ENCODE measurements at places on chromosomes 7 and 10.

- DNase-seq: no peak
These were observed 919.8 kb upstream of the C7orf33 start for GRCh38 chr7:147670759-147671158.

- no peak for DNase-seq
These were observed 115.6 kb upstream of the RNF32 start for GRCh38 chr7:156524818-156525597.

- no peak for DNase-seq
These were observed 23.3 kb downstream of the AQP1 start for GRCh38 chr7:30934732-30935568.

- no peak for DNase-seq
These were observed 8.7 kb upstream of the DPYSL4 start for GRCh38 chr10:132178046-132178445.

GRCh38 chr7:37341033-37341630 lies 107.5 kb downstream of the ELMO1 start:
- DNase-seq: no peak

DNA sequence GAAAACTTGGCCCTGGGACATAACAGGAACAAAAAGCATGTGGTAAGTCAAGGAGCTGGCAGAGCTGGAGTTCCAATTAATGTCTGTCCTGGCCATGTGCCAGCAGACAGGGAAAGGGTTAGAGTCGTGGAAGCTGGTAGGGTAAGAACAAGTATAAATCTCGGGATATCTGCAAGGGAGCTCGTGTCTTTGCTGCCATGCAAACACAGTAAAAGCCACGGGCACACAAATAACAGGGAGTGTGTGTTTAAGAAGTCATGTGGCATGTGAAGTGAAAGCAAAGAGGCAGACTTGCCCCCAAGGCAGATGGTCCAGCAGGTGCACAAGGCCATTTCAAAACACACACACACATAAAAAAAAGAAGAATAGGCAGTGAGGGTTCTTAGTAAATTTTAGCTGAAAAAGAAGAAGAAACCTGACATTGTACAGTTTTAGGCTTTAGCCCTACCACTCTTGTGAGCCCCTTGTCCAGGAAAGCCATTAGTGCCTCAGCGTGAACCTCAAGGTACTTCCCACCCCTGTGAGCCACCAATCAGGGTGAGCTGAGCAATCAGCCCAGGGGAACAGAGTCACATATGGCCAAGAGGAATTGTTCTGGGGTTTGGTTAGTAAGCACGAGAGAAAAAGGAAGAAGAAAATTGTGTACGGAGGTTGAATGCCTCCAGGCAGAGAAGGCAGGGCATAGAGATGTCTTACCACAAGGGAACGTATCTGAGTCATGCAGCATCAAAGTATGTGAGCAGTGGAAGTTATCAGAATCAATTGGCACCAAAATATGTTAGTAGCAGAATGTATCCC lies 32.8 kb upstream of the ARHGAP12 start:
- DNase-seq: no peak

DNA sequence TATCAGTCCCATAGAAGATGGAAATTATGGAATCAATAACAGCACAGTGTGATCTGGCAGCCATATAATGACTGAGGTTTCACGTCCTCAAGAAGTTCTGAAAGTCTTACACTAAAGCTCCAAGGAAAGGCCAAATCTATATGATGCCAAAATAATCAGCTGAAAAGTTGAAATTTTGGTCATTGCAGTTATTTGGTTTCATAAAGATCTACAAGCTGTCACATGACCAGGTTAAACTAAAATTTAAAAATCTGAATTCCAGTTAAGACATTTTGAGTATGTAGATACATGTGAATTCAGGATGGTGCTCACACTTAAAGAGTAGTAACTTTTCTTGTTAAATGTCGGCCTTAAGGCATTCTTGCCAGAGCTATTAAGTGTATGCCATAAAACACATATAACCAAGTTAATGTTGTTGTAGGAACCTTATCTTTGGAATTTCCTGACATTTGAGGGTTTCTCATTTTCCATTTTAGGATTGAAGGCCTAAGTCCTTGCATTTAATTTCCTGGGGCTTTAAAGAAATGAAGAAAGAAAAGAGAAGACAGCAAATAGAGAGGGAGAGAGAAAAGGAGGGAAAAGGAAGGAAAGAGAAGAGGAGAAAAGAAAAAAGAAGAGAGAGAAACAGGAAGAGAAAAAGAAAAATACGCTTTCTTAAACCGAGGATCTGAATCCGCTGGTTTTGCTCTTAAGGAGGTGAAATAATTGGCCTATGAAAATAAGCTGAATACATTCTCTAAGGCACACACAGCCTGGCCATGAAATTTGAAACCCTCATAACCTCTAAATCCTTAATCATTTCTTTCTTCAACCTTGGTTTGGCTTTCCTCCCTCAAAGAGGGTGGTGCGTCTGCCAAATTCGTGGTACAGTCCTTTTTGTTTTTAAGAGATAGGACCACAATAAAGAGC lies 43.8 kb downstream of the DENND2A start:
- no peak for DNase-seq

- DNase-seq: no peak
These were observed 47.8 kb downstream of the CDHR3 start for GRCh38 chr7:106010866-106011265.

GRCh38 chr10:23081891-23082290 lies 13.5 kb upstream of the MSRB2 start:
- DNase-seq: no peak

GRCh38 chr10:10156917-10157600 lies 860.6 kb upstream of the CELF2 start:
- no peak for DNase-seq

DNA sequence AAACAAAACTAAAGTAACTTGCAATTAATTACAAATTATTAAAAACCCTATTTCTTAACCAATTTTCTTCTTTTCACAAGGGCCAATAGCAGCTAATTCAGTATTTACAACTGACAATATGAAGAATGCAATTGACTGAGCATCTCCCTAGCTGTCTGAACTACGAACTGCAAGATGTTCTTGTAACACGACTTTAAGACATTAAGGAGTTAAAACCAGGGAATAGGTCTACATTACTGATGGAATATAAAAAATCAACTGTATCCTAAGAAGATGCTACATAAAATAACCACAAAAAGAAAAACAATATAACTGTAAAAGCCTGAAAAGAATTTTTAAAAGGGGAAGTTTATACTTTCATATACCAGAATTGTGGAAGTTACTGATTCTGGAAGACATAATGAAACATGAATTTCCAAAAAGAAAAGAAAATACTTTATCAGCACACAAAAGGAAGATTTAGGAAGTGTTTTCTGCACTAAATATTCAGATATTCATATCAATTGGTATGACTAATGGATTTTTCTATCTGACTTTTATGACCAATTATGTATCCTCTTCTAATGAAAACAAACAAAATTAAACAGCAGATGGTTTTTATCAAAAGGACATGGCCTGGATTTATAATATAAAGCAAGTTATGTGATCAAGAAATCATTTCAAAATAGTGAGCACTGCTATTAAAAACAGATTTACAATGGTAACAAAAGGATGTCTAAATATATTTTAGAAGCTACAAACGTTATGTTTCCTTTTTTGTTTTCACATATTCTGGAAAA lies 1.6 kb downstream of the GPR22 start:
- DNase-seq: no peak

- no peak for DNase-seq
These were observed 44.9 kb downstream of the PPP1R3C start for GRCh38 chr10:91587710-91588638.

DNA sequence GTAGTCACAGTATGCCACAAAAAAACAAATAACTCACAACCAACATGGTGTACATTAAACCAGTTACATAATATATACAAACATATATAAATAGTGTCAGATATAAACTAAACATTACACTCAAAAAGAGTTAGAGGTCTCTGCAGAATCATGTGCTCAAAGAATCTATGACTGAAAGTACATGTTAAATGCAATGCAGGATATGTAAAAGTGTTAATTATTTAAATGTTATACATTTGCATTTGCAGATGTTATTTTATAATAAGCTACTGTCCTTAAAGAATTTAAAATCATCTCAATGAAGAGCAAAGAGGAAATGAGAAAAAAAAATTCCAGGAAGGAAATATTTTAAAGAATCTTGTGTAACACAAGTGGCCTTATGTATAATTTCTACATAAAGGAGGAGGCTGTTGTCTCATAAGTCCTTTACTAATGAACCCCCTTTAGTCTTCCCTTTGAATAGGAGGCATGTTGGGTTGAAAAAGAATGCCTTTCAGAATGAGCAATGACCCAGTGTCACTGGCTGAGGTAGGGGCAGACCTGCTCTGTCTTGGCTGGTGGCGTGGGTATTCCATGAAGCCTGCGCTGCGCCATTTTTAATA lies 148.9 kb downstream of the ITGA8 start:
- DNase-seq: no peak

- no peak for DNase-seq
These were observed 5.7 kb upstream of the LAT2 start for GRCh38 chr7:74203956-74204618.

GRCh38 chr10:57038531-57038930 lies 677.5 kb upstream of the ZWINT start:
- DNase-seq: no peak

Measured in KBM-7 (cell line).